Activated T-helper 2 cell treated with anti-CD3 and anti-CD28 coated beads, Interferon-gamma antibody, Interleukin-2, Interleukin-4, amounts not matched to agents 10 μg/mL and 5 μg/mL and 100 μg/mL, durations not matched to agents 14 hours and 24 hours and 36 hours (primary cell): ENCODE measurements at places on chromosomes 1 and 21.

- DNase-seq = no peak
Observed at GRCh38 chr1:152061952-152062351, 25.1 kb upstream of the S100A11 start.

DNA sequence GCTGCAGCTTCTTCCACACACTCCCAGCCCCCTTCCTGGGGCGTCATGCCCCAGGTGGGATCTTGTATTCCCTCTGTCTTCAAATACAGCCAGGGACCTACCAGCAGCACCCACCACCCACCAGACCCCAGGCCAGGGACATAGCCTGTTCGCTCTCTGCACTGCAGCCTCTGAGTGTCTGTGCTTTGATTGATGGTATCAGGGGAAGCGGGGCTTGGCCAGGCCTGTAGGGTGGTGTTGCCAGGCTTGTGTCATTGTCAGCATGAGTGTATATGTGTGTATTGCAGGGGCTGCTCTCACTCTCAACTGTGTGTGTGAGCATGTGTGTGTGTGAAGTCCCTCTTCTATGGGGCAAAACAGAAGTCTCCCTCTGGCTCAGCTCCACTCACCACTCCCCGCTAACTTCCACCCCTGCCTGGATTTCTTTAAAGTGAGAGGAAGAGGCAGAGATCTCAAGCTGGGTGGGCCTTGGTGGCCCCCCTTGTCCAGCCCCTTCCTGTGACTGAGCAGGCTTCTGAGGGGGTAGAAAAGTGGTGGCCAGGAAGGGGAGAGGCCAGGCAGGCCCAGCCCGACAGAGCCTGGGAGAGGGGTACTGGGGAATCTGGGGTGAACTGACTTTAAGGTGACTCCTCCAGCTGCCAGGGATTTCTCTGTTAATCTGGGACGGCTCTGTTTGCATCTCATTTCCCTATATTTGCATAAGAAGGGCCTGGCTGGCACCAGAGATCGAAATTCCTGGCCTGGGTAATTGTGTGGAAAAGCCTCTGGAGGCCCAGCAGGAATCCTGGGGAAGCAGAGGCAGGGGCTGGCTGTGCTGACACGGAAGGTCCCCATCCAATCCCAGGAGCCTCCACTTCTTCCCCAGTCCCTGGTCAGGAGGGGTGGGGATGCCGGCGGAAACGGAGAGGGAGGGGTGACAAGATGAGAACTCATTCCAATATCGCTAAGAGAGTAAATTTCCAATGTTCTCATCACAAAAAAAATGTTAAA, 18.6 kb upstream of the ADGRB2 start:
- DNase-seq = no peak

GRCh38 chr1:25019337-25020172, 89.5 kb upstream of the RUNX3 start:
- no peak for DNase-seq

- DNase-seq = no peak
Observed at GRCh38 chr1:2350501-2350900, 40.9 kb downstream of the MORN1 start.

GRCh38 chr1:227317523-227318015, 723 bp downstream of the CDC42BPA start:
- no peak for DNase-seq

DNA sequence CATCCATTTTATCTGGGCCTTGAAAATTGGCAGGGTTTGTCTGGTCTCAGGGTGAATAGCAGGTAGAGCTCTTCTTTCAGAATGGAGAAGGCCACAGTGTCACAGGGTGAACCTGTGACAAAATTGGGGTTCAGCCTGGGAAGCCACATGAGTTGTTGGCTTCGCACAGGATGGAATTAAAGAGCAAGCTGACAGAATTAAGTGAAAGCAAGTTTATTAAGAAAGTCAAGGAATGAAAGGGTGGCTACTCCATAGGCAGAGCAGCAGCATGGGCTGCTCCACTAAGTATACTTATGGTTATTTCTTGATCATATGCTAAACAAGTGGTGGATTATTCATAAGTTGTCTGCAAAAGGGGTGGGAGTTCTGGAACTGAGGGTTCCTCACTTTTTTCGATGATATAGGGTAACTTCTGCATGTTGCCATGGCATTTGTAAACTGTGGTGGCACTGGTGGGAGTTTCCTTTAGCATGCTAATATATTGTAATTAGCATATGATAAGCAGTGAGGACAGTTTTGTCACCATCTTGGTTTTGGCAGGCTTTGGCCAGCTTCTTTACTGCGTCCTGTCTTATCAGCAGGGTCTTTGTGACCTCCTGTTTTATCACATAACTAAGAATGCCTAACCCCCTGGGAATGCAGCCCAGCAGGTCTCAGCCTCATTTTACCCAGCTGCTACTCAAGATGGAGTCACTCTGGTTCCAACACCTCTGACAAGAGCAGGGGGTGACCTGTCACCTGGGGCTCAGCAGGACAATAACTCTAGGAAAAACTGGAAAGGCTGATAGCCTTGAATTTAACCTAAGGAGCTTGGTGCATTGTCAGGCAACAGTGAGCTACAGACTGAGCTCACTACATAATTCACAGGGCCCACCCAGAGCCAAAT, 5.1 kb downstream of the IFNAR2 start:
- DNase-seq = no peak

DNA sequence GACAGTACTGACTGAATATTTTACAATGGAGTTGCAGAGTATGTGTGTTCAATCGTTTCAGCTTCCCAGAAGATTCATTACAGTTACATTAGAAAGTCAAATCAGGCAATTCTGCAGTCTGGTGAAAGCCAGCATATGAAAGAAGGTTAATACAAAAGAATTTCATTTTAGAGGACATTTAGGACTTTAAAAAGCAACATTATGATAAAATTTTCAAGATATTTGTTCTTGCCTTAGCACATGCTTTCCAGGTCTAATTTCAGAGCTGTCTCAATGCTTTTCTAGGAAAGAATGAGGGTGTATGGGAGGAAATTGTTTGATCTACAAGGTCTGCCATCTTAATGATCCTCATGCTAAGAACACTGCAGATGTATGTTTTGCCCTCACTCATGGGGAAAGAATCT, 63.2 kb downstream of the RERE start:
- DNase-seq = no peak

- DNase-seq = no peak
Observed at GRCh38 chr1:162206749-162207635, 137.5 kb downstream of the NOS1AP start.

- no peak for DNase-seq
Observed at GRCh38 chr1:233269656-233270055, 25.9 kb downstream of the PCNX2 start.

GRCh38 chr1:112866151-112866550, 89.8 kb downstream of the SLC16A1 start:
- no peak for DNase-seq

- no peak for DNase-seq
Observed at GRCh38 chr1:203283597-203283996, 21.7 kb upstream of the BTG2 start.

DNA sequence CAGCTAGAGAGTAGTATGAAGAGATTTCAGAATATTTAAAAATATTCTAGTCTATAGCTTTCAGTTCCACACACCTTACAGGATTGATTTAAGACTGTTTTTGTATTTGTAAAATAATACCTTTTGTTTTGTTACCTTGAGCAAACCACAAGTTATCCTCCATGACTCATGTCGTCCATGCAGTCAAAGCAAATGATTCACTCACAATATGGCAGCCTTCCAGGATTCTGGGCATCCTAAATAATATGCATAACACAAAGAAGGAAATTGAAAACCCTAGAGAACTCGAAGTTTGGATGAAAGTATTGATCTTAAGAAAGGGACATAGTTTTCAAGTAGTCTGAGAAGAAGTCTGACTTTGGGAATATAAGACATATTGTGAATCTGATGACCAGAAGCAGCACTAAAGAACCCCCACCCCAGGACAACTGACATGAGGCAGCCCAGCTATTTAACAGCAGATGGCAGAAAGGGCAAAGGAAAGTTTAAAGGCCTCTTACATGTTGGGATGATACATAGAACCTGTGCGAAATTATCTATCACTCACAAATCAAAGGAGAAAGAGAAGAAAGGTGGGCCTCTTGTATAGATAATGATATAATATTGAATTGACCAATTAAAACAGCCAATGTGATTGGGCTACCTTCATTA, 857.9 kb downstream of the BRINP3 start:
- no peak for DNase-seq

DNA sequence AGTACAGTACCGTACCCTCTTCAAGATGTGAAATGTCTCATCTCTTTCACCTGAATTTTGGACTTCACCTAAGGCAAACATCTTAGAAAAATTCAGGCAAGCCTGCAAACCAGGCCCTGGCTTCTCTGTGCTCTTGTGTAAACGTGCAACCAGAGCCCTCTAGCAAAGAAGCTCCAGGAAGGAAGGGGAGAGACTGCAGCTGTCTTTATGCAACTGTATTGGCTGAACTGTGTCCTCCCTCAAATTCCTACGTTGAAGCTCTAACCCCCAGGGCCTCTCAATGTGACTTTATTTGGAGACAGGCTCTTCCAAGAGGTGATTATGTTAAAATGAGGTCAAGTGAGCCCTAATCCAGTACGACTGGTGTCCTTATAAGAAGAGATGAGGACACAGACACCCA, 60.3 kb downstream of the SLC45A1 start:
- DNase-seq = no peak

GRCh38 chr1:6634371-6635052, 9.8 kb downstream of the THAP3 start:
- DNase-seq = no peak

DNA sequence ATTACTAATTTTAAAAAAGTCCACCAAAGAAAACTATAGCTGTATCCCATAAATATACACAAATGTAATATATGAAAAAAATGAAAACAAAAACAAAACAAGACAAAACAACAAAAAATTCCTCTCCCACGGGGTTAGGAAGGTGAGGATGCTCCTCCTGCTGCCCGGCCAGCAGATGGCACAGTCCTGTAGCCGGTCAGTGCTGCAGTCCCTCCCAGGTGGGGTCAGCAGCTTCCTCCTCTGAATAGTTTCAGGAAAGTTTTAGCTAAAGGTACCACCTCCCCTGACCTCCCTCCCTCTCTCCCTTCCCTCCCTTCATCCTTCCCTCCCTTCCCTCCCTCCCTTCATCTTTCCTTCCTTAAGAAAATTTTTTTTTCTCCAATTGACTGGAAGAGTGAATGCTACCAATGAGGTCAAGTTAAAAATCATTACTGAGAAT, 67.8 kb upstream of the BCL10 start:
- no peak for DNase-seq

GRCh38 chr1:172135076-172135672, 285.3 kb upstream of the C1orf105 start:
- DNase-seq = no peak

DNA sequence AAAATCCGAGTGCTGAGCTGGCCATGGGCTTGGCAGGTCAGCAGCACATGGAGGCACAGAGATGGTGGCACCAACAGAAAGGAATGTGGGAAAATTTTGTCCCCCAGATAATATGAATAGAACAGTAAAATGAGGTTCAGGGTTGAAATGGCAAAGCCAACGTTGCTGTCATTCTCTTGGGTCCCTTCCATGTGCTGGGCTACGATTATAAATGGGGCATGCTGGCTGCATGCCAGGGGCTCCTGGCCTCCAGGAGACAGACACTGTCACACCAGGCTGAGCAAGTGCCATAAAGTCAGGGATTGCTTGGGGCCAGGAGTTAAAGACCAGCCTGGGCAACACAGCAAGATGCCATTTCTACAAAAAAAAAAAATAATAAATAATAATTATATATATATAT, 77.1 kb downstream of the TOMM20 start:
- no peak for DNase-seq

GRCh38 chr1:111628153-111628552, 8.6 kb downstream of the RAP1A start:
- no peak for DNase-seq

DNA sequence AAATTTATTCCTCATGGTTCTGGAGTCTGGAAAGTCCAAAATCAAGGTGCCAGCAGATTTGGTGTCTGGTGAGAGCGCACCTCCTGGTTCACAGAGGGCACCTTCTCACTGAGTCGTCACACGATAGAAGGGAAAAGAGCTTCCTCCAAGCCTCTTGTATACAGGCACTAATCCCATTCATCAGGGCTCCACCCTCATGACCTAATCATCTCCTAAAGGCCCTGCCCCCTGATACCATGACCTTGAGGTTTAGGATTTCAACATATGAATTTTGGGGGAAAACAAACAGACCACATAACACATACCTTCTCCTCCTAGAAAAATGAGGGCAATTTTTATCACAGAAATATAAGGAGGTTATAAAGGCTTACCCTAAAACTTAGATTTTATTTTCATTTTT, 88.0 kb upstream of the NFIA start:
- no peak for DNase-seq

DNA sequence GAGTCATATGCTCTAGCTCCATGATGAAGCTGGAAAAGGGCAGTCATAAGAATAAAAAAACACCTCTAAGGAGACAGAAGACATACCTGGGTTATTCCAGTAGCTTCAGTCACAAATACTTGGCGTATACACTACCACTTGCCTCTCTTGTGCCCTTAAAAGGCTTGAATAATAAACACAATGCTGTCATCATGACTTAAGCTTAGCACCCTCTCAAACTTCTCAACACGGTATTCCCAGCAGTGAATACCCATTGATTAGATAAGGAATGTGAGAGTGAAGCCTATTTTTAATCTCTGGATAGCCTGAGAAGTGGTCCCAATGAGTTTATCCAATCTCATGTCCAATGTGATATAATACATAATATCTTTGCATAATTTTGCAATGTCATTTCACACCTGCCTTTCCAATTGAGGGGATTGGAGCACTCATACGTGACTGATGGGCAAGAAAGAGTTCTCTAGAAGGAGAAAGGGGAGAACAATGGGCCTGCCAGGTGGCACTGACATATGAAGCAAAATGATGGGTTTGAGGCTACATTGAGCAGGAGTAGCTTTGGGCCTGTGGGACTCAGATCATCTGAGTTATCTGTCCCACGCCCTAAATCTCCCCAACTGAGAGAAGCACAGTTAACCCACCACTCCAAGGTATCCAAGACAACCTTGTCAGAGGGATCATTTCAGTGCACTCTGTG, 298.6 kb upstream of the DAB1 start:
- DNase-seq = no peak

DNA sequence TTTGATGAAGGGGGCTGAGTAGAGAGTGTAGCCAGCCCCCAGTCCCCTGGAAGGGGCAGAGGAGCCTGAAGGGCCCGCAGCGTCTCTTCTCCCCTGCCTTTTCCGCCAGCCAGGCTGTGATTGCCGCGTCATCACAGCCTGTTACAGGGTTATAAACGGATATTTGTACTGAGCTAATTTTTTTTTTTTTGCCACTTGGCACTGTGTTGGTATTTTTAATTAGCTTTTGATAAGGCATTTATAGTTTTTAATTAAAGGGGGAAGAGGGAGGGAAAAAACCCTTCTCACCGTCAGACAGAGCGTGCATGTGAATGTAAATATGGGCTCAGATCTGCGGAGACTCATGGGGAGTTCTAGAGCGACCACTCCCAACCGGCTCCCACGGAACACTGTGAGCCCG, 97.7 kb upstream of the ACTL8 start:
- no peak for DNase-seq

DNA sequence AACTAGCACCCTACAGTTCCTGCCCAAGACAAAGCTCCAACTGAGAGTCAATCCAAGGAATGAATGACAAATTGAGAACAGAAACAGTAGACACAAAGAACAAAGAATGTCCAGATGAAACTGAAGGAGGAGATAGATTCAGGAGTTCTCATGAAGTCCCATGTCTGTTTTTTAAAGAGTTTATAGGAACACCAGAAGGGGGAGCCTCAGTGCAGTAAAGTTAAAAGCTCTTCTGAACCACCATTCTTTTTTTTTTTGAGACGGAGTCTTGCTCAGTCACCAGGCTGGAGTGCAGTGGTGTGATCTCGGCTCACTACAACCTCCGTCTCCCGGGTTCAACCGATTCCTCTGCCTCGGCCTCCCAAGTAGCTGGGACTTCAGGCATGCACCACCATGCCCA, 323.6 kb downstream of the MRPL39 start:
- no peak for DNase-seq
